GM03348 (cell line): ENCODE measurements at places on chromosomes 7 and 10.

DNA sequence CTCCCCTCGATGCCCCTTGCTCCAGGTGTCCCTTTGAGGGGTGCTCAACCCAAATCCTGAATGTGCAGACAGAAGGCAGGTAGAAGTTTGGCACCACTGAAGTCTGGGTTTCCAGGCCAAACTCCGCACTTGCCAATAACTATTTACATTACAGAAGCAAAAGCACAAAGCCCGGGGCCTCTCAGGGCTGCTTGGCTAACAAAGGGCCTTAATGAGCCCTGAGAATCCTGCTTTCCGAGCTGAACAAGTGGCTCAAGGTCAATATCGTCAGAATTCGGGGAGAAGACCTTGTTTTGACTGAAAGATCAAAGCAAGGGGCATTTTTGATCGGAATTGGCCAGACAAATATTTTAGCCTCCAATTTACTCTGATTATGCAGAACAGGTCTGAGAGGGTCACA lies 189.9 kb downstream of the HERPUD2 start:
- no peak for DNase-seq

DNA sequence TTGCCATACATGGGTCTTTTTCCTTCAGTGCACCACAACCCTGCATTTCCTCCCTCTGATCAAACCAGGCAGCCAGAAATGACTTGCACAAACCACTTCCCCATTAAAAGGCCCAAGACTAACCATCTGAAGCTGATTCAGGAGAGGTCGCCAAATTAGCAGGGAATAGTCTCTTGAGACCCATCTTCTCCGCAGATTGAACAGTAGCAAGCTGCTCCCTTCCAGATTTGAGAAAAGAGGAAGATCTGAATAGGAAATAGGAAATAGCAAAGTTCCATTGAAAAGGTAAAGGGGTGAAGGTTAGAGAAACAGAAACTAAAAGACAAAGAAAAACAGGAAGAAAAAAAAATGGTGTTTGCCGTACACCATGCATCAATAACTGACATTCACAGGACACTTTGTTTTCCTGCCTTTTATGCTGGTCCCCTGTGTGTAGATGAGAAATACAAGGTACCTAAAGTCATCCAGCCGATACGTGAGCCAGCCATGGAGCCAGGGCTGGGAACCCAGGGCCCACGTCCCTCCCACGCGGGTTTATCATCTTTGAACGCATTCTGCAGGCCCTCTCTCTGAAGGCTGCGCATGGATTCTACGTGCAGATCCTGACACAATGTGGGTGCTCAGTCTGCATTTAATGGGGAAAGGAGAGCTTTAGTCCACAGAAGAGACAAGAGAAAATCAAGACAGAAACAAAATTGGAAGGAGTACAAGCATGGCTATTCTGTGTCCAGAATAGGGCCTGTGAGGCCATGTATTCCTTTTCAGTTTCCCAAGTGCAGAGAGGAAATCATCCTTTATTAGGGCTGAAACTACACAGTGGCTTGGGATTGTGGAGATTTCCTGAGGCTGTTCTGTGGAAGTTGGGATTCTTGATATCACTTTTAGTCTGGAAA lies 268.4 kb upstream of the NPVF start:
- no peak for DNase-seq

GRCh38 chr7:18201350-18201749 lies 173.7 kb upstream of the PRPS1L1 start:
- DNase-seq, result no peak

- no peak for DNase-seq
Measured at GRCh38 chr7:114718861-114719260, 203.0 kb upstream of the MDFIC start.

DNA sequence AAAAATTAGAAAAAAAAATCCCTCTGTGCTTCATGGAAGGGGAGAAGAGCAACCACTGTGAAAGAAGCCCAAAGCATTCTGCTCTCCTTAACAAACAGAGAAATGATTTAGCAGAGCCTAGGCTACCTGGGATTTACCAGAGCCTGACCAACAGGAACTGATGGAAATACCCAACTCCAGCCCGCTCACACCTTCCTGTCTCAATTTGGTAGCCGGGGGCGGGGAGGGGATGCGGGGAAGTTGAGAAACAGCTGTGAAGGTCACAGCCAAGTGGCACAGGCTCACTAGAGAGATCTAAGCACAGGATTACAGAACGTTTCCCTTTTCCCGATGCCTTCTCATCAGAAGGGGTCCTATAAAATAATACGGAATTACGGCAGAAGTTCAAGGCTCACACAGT lies 17.6 kb downstream of the RSU1 start:
- no peak for DNase-seq

- no peak for DNase-seq
Measured at GRCh38 chr7:131038153-131038552, 289.5 kb upstream of the MKLN1 start.

DNA sequence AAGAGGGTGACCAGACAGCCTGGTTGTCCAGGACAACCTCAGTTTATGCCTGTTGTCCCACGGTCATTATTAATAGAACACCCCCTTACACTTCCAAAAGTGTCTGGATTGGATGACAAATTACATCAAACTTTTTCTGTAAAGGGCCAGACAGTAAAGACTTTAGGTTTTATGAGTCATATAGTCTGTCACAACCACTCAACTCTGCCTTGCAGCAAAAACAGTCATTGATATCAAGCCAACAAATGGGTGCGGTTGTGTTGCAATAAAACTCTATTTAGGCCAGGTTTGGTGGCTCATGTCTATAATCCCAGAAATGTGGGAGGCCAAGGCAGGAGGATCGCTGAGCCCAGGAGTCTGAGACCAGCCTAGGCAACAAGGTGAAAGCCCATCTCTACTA lies 66.7 kb upstream of the ATP6V0A4 start:
- peak; percentile 34 for DNase-seq

GRCh38 chr7:101784292-101785127 lies 32.9 kb upstream of the CUX1 start:
- DNase-seq, result peak; percentile 45

- DNase-seq, result peak; percentile 78
Measured at GRCh38 chr7:127392182-127392565, 334 bp downstream of the ZNF800 start.

DNA sequence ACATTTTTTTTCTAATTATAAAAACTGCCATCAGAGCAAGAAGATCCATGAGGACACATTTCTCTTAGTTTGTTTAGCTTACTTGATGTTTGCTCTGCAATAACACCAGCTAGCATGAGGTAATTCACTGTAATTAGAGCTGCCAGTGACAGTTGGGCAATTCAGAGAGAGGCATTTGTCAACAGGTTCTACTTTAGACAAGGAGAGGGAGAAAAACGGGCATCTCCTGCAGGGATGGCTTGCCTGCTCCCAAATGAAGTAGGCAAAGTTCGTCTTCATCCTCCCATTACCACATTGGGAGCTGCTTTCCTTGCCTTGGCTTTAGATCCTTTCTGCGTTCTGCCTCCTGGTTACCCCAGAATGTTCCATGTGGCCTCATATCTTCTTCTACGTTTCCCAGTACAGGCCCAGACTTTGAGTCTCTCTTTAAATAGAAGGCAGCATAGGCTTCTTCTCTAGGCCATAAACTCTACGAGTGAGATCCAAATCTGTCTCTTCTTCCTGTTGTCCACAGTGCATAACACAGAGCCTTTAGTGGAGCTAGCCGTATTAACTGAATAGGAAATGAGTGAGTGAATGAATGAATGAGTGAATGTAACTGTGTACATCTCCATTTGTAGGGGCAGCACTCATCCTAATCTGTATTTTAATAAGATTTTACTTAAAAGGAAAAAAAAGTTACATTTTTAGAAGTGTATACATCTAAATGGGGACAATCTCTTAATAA lies 21.2 kb downstream of the ASB15 start:
- DNase-seq, result no peak

- no peak for DNase-seq
Measured at GRCh38 chr10:77177589-77177988, 460.0 kb downstream of the KCNMA1 start.

GRCh38 chr10:116132780-116133399 lies 140.1 kb downstream of the GFRA1 start:
- no peak for DNase-seq

DNA sequence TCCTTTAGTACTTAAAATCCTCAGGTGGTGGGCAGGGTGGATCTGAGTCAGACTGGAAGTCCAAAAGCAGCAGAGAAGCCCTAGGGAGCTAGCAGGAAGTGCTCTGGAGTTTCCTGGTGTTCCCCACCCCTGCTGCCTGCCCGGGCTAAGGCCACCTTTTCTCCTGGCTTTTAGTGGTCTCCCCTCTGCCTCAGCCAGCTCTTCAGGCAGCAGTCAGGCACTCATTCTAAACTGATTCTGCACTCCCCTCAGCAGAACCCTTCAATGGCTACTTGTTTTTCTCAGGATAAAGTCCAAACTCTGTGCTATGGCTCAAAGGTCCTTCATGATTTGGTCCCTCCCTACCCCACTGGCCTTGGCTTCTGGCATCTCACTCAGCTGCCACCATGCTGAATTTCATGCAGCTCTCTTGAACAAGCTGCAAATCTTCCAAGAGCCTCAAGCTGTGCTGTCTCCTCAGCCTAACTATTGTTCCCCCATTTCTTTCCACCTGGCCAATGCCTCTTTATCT lies 28.9 kb upstream of the DNMBP start:
- no peak for DNase-seq

DNA sequence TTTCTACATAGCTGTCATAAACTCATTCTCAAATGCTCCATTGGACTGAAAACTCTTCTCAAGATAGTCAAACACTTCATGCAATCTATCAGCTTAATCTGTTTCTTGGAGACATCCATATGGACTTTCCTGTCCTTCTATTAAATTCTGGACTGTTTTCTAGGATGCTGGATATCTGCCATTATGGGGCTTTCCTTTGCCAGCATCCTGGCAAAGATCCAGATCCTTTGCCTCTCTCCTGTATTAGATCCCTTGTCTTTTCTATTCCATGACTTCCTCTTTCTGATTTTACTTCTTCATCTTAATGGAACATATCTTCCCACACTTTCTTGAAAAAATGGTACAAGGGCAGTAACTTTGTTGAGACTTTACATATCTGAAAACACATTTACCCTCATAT lies 35.9 kb upstream of the SKAP2 start:
- no peak for DNase-seq

GRCh38 chr7:82472966-82473365 lies 29.4 kb upstream of the CACNA2D1 start:
- DNase-seq, result no peak

DNA sequence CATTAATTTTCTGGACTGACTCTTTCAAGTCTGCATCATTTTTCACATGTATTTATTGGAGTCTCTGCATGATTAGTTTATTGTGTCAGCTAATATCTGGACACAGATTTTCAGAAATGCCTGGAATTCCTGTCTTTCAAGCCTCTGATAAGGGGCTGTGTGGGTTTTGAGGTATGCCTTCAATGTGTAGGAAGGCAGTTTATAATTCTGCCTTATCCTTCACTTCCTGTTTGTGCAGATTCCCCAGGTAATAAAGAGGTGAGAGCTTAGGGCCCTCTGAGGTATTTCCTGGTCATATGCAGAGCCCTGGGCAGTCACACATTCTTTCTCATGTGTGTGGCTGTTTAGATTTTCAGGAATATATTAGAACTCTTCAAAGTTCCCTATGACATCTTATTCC lies 79.4 kb upstream of the PRKCQ start:
- no peak for DNase-seq

DNA sequence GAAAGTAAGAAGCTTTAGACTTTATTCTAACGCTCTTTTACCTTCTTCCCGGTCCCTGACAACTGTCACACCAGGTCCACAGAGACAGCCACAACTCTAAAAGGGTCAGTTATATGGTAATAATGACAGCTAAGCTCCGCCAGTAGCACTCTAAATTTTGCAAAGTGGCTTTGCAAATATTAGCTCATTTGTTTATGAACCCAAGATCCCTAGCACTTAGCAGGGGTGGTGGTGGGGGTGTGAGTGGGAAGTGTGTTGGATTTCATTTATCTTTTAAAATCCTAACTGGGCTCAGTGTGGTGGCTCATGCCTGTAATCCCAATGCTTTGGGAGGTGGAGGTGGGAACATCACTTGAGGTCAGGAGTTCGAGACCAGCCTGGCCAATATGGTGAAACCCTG lies 34.8 kb upstream of the SDK1 start:
- DNase-seq, result no peak

DNA sequence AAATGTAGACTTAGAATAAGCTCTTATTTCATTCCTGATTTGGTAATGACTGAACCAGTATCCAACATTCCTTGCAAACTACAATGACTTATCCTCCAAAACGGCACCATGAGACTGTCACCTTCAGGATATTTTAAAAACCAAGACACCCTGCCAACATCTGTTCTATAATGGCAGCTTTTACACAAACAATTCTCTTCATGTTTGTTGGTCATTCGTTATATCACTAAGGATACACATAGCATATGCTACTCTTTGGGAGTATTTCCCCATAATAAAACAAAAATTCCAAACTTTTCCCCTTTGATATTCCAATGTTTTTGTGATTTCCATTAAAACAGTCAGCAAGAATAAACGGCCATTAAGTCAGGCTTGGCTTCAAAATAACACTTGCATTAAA lies 215.4 kb downstream of the GLI3 start:
- DNase-seq, result no peak

- DNase-seq, result peak; percentile 45
Measured at GRCh38 chr7:65746398-65746669, 126.5 kb upstream of the VKORC1L1 start.

DNA sequence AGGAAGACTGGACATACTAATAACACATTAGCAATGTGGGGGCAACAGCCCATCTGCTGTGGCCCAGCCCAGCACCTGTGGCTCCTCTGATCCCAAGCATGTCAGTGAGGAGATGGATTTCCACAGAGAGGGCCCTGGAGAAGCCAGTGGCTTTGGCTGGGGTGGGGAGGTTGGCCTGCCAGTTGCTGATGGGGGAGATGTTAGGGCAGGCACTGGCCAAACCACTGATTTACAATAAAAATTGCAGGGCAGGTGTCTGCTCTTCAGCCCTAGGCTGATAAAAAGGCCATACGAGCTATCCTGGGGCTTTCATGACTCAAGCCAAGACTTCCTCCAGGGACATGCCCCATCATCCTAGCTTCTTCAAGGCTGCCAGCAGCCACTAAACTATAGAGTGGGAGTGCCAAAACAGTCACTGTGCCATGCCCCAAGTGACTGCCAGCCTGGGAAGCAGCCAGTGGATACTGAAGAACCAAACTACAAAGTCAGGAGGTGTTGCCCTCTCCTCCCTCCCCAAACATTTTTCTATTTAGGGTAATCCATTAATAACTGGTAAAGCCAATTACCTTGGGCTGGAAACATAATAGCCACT lies 37.8 kb downstream of the DPCD start:
- no peak for DNase-seq

DNA sequence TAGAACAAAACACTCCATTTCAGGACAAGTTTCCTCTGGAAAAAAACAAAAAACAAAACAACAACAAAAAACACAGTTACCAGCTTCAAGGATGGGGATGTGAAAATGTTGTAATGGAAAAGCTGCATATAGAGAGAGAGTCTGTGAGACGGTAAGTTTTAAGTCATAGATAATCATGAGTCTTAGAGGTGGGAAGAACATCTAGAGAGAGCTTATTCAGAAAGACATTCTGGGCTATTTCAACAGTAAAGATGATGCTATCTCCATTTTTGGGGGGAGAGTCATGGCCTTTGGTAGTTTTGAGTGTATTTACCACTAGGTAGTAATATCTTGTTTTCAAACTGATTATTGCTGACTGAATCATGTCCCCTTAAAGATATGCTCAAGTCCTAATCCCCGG lies 23.3 kb upstream of the INPP5F start:
- DNase-seq, result no peak
